Sigmoid colon (tissue), 7 donors: ENCODE measurements at places on chromosomes 3 and 15. TPM values are rescaled to one million over a fixed set of nuclear protein-coding genes. Genes with fewer than 3 reads are reported as not detected.

DNA sequence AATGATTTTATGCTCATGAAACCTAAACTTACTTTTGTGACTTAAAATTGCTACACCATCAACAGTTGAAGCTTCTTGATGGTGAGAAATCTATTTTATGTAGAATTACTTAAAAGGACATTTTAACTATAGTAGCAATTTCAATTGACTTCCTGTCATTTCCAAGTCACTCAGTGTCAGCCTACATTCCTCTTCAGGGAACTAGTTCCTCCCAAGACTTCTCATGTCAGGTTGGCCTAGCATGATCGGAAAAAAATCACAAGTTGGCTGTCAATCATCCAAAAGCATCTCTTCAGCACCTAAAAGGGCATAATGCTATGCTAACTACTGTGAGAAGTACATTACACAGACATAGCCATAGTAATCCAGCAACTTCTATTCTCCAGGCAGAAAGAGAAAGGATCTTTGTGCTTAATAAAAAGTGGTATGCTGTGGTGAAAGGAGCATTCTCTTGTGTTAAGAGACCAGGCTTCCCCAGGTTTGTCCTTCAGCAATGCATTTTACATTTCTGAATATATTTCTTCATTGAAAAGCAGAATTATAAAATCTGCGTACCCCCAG, 893.7 kb downstream of the AGBL1 start:
- no peak for DNase-seq

DNA sequence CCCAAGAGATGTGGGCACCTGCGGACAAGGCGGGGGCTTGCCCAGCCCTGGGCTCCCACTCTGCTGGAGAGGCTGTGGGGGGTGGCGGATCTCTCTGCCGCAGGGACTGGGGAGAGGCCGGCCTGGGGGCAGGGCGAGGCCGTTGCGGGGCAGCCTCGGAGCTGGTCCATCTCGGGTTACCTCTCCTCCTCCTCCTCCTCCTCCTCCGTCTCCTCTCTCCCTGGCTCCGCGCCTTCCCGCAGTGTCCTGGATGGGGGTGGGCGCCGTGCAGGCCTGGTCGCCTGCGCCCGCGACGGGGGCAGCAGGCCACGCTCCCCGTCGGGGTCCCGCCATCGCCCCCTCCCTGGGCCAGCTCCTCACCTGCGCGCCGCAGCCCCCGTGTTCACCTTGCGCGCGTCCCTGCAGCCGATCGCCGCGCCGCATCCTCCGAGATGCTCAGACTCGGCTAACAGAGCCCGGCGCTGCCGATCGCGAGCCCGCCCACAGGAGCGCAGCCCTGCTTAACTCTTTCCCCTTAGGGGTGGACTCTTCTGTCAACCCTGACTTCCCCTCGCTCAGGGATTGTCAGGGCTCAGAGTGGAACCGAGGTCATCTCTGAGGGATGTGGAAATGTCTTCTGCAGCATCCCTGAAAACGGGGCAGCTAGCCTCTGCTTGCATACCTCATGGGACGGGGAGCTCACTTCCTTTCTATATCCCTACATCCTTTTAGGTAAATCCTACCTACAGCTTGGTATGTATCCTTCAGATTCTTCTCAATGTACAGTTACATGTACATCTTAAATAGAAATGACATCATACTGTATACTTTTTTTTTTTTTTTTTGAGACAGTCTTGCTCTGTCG, at the start of gene PRRT3:
TSS of gene PRRT3 (minus strand) at position 447 of the 844 bp plus-strand sequence. CDS start 2,293 bp downstream, outside the sequence.
- no peak for DNase-seq

DNA sequence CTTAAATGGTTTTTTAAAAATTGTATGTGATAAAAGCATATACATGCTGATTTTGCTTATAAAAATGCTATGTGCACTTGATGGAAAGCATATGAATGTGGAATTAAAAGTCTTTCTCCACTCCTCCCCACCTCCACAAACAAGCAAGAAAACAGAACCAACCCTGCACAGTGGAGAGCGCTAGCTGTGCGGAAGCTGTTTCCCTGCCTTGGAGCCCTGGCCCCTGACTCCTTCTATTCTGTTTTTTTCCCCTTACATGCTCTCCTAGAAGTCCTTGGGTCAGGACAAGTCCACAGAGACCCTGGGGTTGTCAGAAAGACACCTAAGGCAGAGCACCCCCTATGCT, 64.2 kb downstream of the BOC start:
- no peak for DNase-seq

DNA sequence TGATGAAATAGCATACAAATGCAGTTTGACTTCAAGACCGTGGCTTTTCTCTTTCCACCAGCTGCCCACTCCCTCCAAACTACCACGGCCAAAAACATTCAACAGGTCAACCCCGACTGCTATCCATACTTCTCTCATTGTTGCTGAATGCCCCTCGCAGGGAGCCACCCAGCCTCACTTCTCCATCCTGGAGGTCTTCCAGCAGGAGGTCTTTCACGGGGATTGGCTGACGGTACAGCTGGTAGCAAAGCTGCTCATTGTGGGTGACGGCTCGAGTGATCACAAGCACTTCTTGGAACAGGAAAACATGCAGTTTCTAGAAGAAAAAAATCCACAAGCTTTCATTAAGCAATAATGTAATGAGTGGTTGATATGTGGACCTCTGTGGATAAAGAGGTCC, 49.0 kb upstream of the TASOR start:
- no peak for DNase-seq

DNA sequence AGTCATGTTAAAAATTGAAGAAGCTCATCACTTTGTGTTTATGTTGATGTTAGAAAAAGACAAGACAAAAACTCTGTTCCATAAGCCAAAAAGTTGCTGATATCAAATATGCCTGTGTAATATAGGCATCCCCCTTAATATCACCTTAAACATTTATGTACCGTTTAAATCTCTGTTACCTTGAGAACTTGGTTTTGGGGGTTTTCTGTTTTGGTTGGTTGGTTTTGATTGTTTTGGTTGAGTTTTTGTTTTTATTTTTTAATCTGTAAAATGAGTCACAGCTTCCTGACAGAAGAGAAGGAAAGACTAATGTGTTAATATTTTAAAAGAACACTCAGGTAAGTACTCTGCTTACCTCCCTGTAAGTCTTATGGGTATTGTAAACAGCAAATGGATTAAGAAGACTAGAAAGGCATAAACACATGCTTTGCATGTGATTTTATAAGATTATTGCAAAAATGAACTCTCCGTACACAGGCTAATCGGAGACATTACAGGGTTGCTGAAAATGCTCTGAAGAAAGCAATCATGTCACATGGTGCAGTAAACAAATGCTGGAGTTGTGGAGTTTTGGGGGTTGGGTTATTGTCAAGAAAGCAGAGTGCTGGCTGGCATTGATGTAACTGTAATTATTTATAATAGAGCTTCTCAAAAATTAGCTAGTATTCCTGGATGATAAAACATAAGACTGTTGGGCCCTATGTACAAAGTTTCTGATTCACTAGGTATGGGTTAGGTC, 69.5 kb upstream of the MBNL1 start:
- no peak for DNase-seq

DNA sequence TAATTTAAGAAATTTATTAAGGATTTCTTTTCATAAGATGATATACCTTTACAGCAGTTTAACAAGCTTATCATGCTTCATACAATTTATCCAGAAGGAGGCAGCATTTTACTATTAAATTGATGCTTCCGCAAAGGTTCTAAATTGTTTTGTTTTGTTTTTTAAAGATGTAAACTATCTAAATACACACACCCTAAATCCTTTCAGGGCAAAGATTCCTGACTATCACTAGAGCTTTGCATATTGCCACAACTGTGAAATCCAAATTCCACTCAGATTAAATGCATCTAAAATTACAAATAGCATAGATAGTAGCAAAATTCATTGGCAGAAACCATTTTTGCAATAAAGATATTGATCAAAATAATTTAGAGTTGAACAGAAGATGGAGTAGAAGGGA, 44.5 kb upstream of the CCNL1 start:
- no peak for DNase-seq

- DNase-seq: no peak
Measured at GRCh38 chr3:58514405-58514804, 22.5 kb downstream of the KCTD6 start.

- DNase-seq: no peak
Measured at GRCh38 chr3:157097198-157097597, 62.7 kb downstream of the CCNL1 start.

DNA sequence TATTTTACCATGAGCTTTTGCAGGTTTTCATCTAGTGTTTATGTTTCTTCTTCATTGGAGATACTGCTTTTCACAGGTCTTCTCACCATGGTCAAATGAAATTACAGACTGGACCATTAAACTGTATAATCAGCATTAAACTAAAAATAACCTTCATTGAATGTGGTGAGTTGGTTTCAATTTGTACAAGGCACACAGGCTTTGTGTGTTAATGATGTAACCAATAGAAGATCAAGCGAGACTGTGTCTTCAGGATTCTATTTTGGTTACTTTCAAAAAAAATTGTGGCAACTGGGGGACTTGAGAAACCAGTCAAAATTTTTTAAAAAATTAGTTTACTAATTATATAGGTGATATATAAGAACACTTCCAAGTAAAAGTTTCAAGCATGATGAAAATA, 54.3 kb upstream of the GCSAM start:
- no peak for DNase-seq

DNA sequence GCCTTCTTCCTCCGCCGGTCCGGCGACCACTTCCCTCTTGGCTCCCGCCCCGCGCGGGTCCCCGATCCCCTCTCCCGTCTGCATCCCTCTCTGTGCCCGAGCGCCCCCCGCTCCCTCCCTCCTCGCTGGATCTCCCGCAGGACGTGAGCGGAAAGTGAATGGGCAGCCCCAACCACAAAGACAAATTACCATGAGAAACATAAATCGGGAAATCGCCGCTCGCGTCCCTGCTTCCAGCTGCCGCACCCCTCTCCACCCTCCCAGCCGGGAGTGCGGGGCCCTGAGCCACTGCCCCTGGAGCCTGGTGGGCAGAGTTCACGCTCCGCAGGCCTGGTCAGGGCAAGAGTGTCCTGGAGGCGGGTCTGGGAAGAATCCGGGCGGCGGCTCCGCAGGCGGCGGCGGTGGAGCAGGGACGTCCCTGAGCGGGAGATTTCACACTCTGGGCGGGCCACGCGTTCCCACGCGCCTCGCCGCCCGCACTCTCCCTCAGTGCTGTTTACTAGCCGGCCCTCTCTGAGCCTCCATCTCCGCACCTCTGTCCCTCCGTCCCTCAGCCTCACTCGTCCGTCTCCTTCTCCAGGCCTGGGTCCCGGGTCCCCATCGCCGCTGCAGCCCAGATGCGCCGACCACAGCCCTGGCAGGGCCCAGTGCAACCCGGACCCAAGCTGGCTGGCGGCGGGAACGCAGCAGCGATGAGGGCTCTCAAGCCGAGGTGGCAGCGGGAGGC, 835 bp downstream of the SEMA5B start:
- DNase-seq: peak; percentile 67

- no peak for DNase-seq
Measured at GRCh38 chr3:65276551-65276950, 588.8 kb upstream of the ADAMTS9 start.

DNA sequence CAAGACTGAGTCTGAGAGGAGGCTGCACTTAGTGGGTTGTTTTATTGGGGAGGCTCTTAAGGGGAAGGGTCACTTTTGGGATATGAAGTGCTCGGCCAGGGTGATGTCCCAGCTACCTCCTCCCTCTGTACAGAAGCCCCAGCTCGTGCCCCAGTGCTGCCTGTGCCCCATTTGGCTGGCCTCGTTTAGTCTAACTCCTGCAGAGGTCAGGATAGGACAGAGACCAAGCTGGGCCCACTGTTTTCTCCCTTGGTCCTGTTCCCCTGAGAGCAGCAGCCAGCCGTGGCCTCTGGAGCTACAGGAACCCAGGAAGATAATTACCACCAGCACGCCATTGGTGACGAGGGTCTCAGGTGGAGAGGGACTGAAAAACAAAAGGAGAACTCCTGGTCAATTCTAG, 18.5 kb downstream of the PLA2G4E start:
- DNase-seq: no peak

DNA sequence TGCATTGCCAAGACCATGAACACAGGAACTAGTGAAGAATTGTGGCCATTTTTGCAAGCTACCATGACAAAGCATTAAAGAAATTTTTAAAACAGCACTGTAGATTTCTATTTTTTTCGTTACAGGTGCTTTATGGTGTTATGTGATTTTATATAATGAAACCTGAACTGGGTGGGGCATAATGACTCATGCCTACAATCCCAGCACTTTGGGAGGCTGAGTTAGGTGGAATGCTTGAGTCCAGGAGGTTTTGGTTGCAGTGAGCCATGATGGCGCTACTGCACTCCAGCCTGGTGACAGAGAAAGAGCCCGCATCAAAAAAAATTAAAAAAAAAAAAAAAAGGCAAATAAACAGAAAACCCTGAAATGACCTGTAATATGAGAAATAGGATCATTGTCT, 846.7 kb downstream of the EPHA3 start:
- no peak for DNase-seq

DNA sequence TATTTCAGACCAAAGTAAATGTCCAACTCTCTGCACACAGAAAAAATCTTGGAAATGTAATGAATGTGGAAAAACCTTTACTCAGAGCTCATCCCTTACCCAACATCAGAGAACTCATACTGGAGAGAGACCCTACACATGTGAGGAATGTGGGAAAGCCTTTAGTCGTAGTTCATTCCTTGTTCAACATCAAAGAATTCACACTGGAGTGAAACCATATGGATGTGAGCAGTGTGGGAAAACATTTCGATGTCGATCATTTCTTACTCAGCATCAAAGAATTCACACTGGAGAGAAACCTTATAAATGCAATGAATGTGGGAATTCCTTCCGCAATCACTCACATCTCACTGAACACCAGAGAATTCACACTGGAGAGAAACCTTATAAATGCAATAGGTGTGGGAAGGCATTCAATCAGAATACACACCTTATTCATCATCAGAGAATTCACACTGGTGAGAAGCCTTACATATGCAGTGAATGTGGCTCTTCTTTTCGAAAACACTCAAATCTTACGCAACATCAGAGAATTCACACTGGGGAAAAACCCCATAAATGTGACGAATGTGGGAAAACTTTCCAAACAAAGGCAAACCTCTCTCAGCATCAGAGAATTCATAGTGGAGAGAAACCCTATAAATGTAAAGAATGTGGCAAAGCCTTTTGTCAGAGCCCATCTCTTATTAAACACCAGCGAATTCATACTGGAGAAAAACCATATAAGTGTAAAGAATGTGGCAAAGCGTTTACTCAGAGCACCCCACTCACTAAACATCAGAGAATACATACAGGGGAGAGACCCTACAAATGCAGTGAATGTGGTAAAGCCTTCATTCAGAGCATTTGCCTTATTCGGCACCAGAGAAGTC, 8.0 kb upstream of the ZNF501 start:
- DNase-seq: no peak

GRCh38 chr15:25735550-25736384, 127.4 kb downstream of the ATP10A start:
- peak; percentile 56 for DNase-seq

GRCh38 chr3:9279966-9280365, 30.5 kb upstream of the SRGAP3 start:
- DNase-seq: no peak

Gene WDR93
- total RNA-seq: not detected

Gene PFKFB4
- total RNA-seq: 1.5 TPM

Gene TM4SF4
- total RNA-seq: 4.1 TPM

Gene CLASP2
- total RNA-seq: 98.8 TPM

Gene ACKR4
- 0.54 TPM for total RNA-seq

Gene NRROS
- total RNA-seq: 7.5 TPM

Gene ARHGEF3
- 24.2 TPM for total RNA-seq

Gene GPD1L
- 67.8 TPM for total RNA-seq

Gene CD80
- total RNA-seq: 0.27 TPM

Gene BFSP2
- not detected for total RNA-seq

Gene SEMA6D
- total RNA-seq: 5.6 TPM

Gene PLA2G4E
- not detected for total RNA-seq
